ENCODE measurements at places on chromosomes 3 and 15.

- DNase-seq: no peak
Observed at GRCh38 chr15:41288464-41288863, 43.9 kb downstream of the OIP5 start.

GRCh38 chr3:145557405-145557804 is 603.6 kb downstream of the PLOD2 start:
- DNase-seq: no peak

DNA sequence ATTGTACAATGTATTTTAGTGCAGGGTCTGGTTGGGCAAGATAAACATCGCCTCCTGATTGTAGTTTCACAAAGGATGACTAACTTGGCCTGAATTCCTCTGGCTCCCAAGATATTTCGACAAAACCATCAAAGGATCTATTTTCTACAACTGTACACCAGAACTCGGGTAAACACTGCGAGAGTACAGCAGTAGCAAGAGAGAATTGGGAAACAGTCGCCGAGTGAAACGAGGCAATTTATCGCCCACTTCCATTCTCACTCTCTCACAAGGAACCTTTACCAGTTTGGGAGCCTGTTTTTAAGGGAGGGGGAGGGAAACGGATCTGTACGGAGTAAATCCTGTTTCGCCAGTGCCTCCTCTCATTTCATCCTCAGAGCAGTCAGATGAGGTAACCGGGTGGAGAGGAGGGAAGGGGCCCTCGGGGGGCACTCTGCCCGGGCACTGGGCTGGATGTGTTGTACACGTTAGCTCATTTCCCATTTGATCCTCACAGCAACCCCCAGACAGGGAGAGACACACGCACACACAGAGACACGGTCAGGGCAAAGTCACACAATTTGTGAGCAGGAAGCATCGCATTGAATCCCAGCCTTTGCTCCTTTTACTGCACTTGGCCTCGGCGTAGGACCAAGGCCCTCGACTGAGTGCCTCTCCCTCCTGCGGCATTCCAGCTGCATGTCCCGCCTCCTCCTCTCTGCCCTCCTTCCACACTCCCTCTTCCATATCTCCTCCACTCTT is 120.1 kb downstream of the LIPC start:
- no peak for DNase-seq

GRCh38 chr15:81534124-81534523 is 160.1 kb upstream of the TMC3 start:
- no peak for DNase-seq

DNA sequence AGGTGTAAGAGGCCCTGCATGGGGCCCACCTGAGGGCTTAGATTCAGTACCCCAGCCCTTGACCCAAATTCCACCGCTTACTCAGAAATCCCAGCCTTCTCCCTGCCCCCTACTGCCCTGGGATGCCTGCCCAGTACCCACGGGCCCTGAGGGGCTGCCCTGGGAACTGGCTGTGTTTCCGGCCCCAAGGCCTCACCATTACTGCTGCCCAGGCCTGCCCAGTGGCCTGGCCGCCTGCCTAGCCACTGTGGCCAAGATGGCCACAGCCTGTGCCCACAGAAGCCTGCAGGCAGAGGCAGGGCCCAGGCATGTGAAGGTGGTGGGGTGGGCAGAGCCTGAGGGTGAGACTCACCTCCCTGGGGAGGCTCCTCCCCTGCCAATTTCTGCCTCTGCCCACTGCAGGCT is 6.1 kb upstream of the PRKCD start:
- DNase-seq: peak; percentile 30

DNA sequence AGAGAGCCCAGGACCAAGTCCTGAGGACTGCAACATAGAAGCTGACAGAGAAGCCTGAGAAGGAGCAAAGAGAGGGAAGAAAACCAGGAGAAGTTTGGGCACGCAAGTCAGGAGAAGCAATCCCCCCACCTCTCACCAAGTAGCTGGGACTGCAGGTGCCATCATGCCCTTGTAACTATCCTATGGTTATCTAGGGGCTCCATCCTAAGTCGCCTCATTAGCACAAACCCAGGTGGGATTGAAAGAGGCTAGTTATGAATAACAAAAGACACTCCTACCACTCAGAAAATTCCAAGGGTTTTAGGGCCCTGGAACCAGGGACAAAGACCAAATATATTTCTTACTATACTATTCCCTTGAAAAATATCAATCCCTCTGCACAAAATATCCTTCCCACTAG is 53.5 kb downstream of the CCR4 start:
- no peak for DNase-seq

- no peak for DNase-seq
Observed at GRCh38 chr15:93019090-93019489, 69.9 kb downstream of the RGMA start.

DNA sequence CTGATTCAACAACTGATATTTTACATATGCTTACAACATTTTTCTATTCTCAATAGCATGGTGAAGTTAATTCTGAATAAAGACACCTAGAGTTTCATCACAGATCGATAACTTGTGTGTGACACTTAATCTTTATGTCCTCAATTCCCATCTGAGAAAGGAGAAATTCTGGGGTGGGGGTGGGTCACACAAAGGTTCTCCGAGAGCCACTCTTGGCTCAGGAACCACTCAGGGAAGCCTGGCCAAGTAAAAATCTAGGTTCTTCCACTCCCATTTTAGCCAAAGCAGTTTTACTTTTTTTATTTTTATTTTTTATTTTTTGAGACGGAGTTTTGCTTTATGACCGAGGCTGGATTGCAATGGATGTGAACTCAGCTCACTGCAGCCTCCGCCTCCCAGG is 111.0 kb upstream of the TBL1XR1 start:
- DNase-seq: no peak

GRCh38 chr3:182413061-182413460 is 380.2 kb upstream of the ATP11B start:
- no peak for DNase-seq

DNA sequence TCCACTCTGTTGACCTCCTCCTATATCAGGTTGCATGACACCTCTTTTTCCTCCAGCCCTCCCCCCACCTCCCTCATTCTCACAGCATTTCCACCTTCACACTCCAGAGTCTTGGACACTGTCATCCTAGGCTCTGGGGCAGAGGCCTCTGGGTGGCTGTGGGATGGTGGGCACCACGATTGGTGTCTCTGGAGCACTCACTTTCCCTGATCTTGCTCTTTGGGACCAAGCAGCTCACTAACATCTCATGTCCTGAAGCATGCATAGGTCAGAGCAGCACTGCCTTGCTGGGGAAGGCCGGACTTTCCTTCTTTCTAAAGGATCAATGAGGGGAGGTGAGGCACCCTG is 14.9 kb downstream of the ZBTB47 start:
- DNase-seq: no peak

All from hypothalamus (tissue), 51 donors.